ENCODE measurements at places on chromosomes 3 and 15.

DNA sequence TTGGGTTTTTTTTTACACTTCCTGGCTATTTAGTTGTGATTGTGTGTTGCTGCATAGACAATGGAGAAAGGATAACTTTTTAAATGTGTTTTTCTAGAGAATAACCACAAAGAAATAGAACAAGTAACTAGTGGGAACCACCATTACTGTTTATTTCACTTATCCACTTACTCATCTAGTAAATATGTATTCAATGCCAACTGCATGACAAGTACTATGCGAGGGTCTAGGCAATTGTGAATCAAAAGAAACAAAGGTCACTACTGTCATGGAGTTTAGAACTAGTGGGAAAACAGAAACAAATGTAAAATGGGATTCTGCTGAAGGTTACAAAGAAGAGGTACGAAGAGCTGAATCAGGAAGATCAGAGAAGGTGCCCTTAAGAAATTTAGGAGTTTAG lies 600.9 kb upstream of the ROBO2 start:
- no peak for DNase-seq

- no peak for DNase-seq
These were observed 139.3 kb downstream of the STT3B start for GRCh38 chr3:31671976-31672375.

DNA sequence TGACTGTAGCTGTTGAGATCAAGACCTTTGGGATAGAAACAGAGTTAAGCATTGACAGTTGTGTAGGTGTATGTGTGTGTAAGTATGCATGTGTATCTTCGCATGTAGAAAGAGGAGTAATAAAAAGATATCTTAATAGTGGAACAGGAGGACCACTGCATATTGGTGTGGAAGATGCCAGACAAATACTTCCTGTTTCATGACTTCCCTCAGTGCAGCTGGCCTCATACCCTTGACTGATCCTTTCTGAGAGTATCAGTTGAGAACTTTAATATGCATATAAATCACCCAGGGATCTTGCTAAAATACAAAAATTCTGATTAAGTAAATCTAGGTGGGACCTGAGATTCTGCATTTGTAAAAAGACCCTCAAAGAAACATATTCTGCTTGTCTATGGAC lies 8.5 kb upstream of the ZBED2 start:
- DNase-seq = no peak

GRCh38 chr3:99730870-99731269 lies 86.8 kb upstream of the CMSS1 start:
- no peak for DNase-seq

DNA sequence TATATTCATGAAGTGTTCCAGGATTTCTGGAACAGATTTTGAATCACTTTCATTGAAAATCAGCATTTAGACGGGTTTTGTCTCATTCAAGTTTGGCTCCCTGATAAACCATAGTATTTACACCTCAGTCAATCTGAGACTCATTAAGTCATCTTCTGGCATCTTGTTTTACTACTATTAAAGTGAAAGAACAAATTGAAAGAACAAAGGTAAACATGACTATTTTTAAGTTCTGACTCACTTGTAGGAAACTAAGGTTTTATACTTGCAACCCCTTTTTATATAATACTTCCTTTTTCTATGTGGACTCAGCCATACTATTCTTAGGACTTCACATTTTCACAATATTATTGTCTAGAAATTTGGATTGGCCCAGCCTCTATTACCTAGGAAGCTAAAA lies 854.4 kb downstream of the SQOR start:
- DNase-seq = no peak

DNA sequence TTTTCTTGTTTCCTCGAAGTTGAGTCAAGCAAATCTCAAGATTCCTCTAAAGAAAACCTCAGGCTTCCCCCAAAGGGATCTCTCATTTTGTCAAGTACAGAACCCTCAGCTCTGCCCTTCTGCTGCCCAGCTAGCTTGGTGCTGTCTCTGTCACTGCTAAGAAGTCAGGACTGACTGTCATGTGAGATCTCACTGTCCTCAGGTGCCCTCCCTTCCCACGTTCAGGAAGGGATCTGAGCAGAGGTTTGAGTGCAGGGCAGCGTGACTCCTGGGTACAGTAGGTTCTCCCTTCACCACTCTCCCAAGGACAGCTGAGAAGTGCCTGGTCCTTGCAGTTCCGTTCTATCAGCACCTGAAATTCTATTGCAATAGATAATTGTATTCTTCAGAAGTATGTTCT lies 229.7 kb downstream of the SLCO3A1 start:
- no peak for DNase-seq

DNA sequence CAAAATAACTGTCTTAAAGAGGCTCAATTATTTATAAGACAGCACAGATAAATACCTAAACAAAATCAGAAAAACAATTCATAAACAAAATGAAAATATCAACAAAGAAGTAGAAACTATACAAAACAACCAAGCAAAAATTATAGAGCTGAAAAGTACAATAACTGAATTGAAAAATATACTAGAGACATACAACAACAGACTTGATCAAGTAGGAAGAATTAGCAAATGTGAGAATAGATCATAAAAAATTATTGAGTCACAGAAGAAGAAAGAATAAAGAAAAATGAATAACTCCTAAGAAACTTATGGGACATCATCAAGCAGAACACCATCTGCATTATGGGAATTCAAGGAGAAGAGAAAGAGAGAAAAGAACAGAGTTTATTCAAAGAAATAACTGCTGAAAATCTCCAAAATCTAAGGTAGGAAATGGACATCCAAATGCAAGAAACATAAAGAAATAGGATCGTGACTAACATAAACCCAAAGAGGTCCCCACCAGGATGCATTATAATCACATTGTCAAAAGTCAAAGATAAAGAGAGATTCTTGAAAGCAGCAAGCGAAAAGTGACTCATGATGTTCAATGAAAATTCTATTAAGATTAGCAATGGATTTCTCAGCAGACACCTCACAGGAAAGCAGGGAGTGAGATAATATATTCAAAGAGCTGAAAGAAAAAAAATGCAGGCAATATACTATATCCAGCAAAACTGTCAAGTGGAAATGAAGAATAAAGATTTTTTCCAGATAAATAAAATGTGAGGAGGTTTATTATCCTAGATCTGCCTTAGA lies 85.9 kb downstream of the DCLK3 start:
- no peak for DNase-seq

DNA sequence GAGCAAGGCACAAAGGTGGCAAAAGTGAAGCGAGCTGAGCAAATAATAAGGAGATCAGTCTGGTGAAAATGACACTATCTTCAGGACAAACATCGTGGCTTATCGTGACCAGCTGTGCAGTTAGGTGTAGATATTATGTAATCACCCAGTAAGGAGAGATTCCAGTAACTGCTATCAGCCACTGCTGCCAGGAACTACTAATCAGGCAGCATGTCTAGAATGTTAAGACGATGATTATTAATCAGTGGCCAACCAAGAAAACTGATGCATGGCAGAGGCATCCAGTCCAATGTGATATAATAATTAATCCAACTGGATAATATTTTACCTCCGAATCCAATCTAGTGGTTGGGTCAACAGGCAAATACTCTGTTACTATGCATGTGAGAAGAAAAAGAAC lies 252.7 kb upstream of the ZPLD1 start:
- no peak for DNase-seq

GRCh38 chr3:87197531-87197930 lies 29.6 kb upstream of the CHMP2B start:
- DNase-seq = no peak

DNA sequence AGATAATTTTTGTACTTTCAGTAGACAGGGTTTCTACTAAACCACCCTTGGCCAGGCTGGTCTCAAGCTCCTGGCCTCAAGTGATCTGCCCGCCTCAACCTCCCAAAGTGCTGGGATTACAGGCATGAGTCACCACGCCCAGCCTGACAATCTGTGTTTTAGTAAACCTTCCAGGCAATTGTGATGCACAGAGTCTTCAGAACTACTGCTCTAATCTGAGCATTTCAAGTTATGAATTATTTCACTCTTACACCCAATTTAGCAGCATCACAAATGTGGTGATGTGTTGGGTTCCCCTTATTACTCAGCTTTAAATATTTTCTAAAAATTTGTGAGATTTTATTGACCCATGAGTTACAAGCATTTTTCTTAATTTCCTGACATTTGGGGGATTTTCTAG lies 94.4 kb downstream of the ULK4 start:
- DNase-seq = no peak

GRCh38 chr3:129461461-129462146 lies 21.6 kb downstream of the IFT122 start:
- DNase-seq = no peak

DNA sequence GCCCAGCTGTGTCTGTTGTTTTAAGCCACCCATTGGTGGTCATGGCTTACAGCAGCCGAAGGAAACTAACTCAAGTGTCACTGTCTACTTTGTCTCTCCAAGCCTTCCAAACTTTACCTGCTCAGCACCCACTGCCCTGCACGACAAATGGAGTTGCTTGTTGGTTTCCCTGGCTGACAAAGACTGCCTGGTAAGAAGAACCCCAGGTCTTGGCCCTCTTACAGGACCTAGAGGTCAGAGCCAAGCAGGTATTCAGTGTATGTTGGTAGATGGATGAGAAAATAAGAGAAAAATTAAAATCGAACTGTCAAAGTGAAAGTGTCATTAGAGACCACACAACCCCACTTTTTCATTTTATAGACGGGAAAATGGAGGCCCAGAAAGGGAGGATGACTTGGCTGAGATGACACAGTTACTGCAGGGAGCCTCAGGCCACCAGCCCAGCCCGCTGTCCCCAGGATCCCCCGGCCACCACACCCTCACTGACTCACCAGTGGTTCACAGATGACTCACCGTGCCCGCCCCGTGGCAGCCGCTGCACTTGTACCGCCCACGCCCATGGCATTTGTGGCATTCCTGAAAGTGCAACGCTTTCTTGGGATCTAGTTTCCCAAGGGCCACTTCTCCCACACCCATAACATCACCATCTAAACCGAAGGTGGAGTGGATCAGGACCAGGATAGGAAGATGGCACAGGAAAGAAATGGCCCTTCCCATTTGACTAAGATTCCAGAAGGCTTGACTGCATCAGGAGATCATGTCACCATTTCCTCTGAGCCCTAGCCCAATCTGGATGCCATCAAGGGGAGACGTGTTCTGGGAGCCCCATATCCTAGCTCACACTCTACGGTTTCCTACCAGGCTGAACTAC lies 15.2 kb downstream of the SSUH2 start:
- no peak for DNase-seq

- DNase-seq = no peak
These were observed 1.1 kb downstream of the MYEF2 start for GRCh38 chr15:48176957-48177356.

GRCh38 chr15:35671981-35672380 lies 126.0 kb upstream of the DPH6 start:
- DNase-seq = no peak

- no peak for DNase-seq
These were observed 1.2 kb upstream of the TYRO3 start for GRCh38 chr15:41557673-41558399.

DNA sequence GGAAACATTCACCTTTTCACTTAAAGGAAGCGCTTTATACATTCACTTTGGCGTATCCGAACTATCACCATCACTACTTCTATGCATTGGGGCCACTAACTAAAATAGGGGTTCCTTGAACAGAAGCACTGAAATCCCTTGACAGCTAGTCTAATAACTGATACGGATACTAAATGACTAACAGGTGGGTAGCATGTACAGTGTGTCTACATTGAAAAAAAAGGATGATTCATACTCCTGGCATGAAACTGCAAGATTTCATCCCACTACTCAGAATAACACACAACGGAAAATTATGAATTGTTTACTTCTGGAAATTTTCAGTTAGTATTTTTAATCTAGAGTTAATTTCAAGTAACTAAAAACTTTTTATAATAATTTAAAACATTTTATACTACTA lies 96.7 kb downstream of the SMARCC1 start:
- DNase-seq = no peak

DNA sequence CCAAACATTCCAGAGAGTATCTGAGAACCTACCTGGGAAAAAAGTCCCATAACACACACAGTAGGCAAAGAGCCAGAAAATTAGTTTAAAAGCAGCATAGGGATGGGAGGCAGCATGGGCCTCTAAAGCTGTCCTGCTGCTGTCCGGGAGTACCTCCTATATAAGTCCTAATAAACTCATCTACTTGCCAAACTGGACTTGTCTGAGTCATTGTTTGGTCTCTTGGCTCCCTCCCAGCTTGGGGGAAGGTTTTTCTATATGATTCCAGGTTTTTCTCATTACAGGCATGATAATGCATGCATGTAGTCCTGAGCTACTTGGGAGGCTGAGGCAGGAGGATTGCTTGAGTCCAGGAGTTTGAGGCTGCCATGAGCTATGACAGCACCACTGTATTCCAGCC lies 17.5 kb upstream of the HACD2 start:
- DNase-seq = no peak

DNA sequence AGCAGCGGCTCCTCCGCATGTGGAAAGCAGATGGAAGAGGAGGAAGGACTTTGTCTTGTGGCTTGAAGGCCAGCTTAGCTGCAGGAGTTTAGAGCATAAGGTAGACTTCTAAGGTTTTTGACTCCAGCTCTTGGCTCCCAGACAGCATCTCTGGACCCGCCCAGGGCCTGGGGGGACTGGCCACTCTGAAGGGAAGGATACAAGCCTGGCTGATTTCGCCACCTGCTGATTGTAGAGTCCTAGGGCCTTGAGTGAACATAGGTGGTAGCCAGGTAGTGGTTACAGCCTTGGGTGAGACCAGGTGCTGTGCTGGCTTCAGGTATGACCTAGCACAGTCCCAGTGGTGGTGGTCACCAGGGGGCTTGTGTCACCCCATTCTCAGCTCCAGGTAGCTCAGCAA lies 48.4 kb upstream of the RPL35A start:
- DNase-seq = no peak

GRCh38 chr15:65028338-65028737 lies 1.1 kb downstream of the MTFMT start:
- no peak for DNase-seq

DNA sequence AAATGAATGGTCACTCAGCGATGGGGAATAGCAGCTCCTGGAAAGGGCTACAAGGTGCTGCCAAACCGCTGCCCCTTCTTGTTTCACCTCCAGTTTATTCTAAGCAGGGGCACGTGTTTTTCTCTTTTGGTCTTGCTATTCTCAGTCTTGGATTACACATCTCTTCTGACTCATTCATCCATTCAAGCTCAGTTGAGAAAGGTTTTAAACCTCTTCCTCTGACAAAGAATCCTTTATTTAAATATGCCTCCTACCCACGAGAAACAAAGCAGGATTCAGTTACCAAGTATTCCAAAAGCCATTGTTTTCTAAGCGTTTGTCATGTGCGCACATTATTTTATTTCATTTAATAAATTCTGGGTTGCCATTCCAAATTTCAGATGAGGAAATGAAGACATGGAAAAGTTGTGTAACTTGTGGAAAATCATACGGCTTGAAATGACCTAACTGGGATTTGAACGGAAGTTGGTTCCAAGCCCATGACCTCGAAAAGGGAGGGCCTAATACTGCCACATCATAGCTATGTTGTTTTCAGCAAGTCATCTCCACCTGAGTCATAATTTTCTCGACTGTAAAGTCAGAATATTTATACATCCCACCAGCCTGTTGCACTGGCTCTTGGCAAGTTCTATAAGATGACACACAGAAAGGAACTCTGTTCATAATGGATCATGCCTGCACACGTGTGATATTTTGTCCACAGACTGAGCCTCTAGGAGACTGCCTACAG lies 292.0 kb upstream of the SLCO3A1 start:
- DNase-seq = no peak

All from SIG-M5 (cell line).